Cerebellar cortex (tissue), 1 donor: ENCODE measurements at places on chromosomes 16 and 17.
A peak's percentile ranks its signal among the peaks of the same experiment; 100 is the strongest.

DNA sequence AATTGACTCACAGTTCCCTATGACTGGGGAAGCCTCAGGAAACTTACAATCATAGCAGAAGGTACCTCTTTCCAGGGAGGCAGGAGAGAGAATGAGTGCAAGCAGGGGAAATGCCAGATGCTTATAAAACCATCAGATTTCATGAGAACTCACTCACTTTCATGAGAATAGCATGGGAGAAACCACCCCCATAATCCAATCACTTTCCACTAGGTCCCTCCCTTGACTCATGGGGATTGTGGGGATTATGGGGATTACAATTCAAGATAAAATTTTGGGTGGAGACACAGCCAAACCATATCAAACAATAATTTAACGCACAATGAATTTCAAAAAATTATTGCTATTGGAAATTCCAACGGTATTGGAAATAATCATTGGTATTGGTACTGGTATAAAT, 15.1 kb downstream of the ABCA9 start:
- DNase-seq = no peak

GRCh38 chr16:12256921-12257320, 280.4 kb downstream of the SNX29 start:
- DNase-seq = no peak

GRCh38 chr16:31127182-31127581, 8.3 kb downstream of the PRSS8 start:
- DNase-seq = no peak

DNA sequence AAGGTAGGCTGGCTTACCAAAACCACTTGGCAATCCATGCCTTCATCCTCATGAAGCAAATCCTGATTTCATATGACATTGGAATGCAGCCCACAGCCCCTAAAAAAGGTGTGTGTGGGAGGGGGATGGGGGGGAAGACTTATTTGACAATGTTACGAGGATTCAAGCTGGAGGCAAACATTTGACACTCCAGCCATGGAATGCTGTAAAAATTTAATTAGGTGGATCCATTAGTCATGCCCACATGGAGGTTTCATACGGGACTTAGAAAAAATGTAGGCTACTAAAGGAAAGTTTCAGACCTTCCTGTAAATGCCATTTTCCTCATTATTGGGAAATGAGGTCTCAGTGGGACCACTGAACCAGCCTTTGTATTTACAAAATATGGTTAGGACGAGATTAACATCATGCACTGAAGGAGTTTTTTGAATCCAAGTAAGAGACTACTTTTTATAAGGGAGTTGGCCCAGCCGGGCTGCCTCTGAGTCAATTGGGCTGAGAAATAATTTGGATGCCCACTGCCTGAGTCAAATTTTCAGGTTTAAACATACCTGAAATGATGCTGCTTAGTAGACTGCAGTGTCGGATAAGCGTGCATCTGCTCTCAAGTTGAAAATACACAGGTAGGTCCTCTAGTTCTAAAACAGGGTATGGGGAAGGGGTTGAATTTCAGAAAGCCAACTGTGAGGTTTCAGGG, 44.6 kb upstream of the MAF start:
- no peak for DNase-seq

DNA sequence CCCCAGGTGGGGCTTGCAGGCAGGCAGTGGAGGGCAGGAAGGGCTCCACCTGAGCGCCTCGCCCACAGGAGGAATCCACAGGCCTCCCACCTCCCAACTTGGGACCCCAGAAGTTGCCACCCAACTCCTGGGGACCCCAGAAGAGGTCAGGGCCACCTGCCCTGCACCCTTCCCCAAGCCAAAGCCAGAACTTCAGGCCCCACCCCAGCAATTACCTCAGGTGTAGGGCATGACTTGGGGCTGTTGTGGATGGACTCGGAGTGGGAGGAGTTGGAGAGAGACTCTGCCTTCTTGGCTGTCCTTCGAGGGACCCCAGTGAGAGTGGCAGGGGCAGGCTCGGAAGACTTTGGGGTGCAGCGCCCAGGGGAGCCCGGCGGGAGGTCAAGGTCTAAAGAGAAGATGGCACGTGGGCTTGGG, 10.5 kb downstream of the TSPOAP1 start:
- DNase-seq = no peak

- DNase-seq = peak; percentile 74
Observed at GRCh38 chr16:67666559-67667452, at the start of the genes C16orf86 and ENKD1. Gene C16orf86 (plus strand): TSS chr16:67666814. CDS start chr16:67666971, 157 bp downstream. Gene ENKD1 (minus strand): TSS chr16:67666750. CDS start chr16:67666442, 308 bp downstream.

- DNase-seq = no peak
Observed at GRCh38 chr16:65876624-65877023, 489.9 kb upstream of the CDH5 start.

GRCh38 chr17:40038882-40039513, 15.2 kb downstream of the MED24 start:
- peak; percentile 87 for DNase-seq

DNA sequence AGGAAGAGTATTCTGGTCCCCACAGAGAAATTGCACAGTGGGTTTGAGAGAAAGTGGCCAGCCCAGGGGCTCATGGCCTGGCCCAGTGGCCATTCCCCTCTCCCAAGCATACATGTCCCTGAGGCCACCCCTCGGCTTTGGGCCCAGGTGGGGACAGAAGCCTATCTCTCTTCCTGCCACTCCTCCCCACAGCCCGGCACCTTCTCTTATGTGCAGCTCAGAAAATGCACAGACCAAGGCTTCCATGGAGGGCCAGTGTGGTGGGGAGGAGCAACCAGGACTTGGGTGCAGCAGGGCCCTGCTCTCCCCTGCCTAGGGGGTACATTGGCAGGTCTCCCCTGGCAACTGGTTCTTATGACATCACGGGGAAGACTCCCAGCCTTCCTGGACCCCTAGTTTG, at the start of gene C16orf90:
C16orf90 (minus strand) TSS at position 314 of the 400 bp plus-strand sequence; CDS start at position 246, 68 bp downstream.
- DNase-seq = no peak

DNA sequence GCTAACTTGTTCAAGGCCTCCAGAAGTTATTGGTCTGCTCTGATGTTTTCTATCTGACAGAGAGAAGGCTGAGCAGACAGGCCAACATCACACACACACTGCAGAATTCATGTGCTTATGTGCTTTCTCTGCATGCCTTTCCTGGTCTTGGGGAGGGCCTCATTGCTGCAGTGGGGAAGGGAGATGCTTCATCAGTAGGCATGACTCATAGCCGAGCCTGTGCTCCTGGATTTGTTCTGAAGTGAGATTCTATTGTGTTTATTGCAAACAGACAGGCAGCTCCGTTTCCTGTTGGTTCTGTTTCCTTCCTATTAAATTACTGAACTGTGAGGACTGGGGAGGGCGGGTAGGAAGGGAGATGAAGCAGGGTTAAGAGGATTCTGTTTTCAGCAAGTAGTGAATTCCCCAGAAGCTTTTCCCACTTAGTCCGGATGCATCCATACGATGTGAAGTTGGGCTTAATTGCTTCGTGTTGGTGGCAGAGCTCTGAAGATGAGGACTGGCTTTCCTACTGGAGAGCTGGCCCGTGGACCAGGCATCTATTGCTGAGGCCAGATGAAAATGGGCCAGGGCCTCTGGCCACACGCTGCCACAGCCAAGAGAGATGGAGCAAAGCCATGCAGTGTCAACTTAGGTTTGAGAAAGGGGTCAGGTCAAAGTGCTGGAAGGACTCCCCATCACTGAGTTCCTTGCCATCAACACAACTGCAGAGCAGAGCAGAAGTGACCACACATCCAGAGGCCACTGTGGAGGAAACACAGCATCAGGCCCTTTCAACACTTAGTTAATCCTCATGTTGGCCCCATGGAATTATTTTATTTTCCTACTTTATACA, 179.3 kb downstream of the UTP18 start:
- DNase-seq = no peak

DNA sequence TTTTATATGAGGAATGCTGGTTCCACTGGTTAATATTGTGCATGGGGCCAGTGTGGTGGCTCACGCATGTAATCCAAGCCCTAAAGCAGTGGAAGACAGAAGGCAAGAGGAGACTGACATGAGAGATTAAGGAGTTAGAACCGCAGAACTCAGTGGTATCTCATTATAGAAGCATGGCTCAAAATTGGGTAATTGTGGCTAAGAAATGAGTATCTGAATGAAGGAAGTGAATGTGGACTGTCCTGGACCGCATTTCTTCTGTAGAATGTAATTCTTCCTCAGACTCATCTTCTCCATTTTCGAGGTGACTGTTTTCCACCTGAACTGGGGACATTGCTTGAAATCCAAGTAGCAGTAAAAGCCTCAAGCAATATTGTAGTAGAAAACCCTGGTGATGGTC, 42.6 kb upstream of the CDR2 start:
- DNase-seq = no peak

- peak; percentile 84 for DNase-seq
Observed at GRCh38 chr17:70168044-70168976, 1.0 kb upstream of the KCNJ2 start.

- no peak for DNase-seq
Observed at GRCh38 chr17:42617956-42618431, 8.5 kb downstream of the TUBG1 start.

DNA sequence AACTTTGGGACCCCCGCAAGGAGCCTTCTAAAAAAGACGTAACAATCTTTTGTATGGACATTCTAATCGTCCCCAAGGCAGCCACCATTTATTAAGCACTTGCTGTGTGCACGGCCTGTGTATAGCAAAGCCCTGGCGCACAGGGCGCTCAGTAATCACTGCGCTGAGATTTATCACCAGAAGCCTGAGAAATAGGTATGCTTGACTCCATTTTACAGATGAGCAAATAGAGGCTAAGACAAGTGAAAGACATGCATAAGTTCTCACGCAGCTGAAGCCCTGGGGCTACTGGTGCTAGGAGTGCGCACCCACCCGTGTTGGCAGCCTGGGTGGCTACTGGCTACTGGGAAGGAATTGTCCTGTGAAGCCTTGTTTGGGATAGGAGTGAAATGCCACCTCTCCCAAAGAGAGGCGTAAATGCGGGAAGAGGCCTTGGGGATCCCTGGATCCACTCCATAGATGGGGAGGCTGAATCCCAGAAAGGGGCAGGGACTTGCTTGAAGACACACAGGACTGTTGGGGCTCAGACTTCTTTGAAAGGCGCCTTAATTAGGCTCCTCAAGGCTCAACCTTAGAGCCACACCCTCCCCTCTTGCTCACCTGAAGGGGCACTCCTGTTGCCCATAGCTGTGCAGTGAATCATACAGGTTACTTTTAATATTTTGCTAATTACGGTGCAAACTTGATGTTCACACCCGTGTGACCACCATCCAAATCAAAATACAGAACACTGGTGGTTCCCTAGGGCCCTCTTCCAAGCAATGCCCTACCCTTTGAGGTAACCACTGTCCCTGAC, 634 bp upstream of the NATD1 start:
- no peak for DNase-seq

- no peak for DNase-seq
Observed at GRCh38 chr17:29764748-29765147, 142.0 kb upstream of the CORO6 start.

GRCh38 chr16:83348991-83349390, 458.8 kb upstream of the HSBP1 start:
- DNase-seq = no peak

- DNase-seq = no peak
Observed at GRCh38 chr17:79829004-79829403, 10.2 kb downstream of the CBX4 start.

DNA sequence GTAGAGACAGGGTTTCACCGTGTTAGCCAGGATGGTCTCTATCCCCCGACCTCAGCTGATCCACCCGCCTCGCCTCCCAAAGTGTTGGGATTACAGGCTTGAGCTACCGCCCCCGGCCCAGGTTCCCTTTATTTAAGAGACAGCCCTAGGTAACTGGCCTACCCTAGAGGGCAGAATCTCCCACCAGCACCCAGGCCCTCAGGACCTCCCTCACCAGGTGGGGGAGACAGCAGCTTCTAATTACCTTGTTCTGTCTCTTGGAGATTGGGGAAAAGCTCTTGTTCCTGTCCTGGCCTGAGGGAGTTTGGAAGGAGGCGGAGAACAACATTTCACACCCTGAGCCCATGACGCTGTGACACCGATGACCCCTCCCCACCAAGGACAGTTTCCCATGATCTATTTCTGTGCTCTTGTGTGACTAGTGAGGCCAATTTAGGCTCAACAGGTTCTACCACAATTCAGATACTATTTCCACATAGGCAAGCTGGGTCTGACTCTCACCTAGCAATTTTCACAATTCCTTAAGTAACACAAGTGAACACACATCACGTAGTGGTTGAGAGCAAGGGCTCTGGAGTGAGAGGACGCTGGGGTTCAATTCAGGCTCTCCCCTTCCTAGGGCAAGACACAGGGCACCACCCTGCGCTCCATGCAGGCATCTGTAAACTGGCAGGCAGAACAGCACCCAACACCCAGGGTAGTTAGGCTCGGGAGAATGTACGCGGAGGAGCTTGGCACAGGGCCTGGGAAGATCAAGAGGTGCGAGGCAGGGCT, 20.4 kb downstream of the HDAC5 start:
- DNase-seq = no peak

GRCh38 chr17:33328129-33328528, 35.0 kb upstream of the ASIC2 start:
- DNase-seq = no peak

- DNase-seq = no peak
Observed at GRCh38 chr16:86567701-86568581, 1.3 kb downstream of the FOXC2 start.

DNA sequence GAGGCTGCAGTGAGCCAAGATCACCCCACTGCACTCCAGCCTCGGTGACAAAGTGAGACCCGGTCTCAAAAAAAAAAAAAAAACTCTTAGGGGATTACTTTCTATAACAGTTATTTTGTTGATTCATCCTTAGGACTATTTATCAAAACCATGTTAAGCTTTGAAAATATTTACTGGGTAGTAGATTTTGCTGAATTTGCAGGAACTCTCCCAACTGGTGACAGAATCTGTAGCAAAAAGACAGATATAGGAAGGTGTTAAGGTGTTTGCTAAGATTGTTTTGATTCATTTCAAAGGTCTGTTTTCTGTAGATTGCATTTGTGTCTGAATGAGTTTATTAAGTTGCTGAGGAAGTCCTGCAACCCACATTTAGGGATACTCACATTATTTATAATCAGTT, 192.6 kb downstream of the PRKCA start:
- no peak for DNase-seq

DNA sequence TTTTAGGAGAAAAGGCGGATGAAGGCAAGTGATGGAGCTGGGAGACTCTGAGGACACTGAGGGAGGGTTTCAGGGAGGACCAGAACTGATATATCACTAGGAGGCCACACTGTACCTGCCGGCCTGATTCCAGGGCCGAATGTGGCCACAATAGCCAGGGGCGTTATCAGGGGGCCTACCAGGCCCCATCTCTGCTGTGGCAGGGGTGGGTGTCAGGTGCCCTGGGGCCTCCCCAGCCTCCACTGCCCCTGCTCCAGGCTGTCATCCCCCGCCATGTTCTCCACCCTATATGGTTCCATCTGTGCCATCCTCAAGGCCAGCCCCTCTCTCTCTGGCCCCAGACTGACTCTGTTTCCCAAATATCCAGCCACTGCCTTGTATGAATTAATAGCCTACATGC, 246.5 kb downstream of the GSG1L start:
- DNase-seq = no peak
